ENCODE measurements at places on chromosomes 7 and 10. TPM values are rescaled to one million over a fixed set of nuclear protein-coding genes. Genes with fewer than 3 reads are reported as not detected.
A peak's percentile ranks its signal among the peaks of the same experiment; 100 is the strongest.

DNA sequence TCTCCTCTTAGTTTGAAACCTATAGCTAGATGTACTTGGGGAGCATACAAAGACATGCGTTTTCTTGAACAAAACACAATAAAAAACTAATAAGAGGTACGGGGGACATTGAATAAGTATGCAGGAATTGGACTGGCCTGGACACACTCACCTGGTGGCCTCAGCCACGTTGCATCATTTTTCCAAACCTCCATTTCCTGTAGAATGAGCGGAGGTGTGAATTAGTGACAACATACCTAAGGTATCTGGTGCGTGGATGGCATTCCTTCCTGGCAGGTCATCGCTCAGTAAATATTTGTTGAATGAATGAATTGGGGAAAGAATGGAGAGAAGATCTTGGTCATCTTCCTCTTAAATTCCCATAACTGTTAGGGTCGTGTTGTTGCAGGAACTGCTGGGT, 103.2 kb upstream of the CTBP2 start:
- peak; percentile 16 for DNase-seq

DNA sequence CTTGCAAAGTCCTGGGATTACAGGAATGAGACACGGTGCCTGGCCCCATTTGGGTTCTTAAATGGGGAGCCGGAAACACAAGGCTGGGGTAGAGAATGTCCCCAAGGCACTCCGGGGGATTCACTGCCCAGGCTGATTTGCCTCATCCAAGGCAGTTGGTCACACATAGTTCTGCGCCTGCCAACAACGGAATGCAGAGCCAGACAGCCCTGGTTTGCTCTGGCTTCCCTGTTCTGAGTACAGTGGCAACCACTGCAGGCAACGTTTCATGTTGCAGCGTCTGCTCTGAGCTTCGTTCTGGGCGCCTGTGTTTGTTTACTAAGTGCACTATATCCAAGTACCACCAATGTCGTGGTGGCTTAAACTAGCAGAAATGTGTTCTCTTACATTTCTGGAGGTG, 61.7 kb upstream of the C1QL3 start:
- DNase-seq: no peak

DNA sequence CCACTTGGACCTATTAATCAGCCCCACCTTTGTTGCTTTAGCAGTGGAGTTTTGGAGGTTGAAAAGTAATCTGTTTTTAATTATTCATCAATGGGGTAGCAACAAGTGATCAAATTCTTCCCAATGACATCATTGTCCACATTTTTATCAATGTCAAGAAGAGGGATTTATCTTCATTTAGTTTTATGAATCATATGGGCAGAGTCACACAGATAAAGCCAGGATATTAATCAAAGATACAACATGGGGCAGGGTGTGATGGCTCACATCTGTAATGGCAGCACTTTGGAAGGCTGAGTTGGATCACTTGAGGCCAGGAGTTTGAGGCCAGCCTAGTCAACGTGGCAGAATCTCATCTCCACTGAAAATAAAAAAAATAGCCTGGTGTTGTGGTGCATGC, 388.4 kb upstream of the POM121L12 start:
- no peak for DNase-seq

DNA sequence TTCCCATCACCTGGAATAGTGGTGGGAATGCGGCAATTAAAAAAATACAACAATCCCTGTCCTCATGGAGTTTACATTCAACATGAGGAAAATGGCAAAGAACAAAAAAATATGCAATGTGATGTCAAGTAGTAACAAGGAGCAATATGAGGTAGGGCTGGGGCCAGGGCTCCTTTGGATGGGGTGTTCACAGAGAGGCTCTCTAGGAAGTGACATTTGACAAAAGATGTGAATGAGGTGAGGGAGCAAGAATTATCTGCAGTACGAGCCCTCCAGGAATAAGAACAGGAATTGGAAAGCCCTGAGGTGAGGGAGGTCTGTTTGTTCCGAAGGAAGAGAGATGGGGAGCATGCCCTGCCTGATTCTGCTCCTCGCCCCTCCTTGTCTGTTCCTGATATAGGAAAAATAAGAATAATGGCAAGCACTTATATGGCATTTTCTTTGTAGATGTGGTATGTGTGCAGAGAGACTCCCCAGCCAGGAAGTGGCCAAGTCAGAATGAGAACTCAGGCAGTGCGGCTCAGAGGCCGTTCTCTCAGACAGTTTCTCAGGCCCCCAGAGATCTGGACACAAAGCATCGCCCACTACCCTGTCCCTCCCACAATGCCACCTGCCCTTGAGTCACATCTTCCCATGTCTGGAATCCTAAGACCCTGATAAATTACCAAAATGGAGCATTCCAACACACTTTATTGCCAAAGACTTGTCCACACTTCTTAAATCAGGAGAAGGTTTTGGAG, 105.6 kb downstream of the APBB1IP start:
- no peak for DNase-seq

- no peak for DNase-seq
These were observed 18.6 kb downstream of the RABGEF1 start for GRCh38 chr7:66758950-66759628.

- DNase-seq: no peak
These were observed 144.5 kb upstream of the FEZF1 start for GRCh38 chr7:122448893-122449589.

DNA sequence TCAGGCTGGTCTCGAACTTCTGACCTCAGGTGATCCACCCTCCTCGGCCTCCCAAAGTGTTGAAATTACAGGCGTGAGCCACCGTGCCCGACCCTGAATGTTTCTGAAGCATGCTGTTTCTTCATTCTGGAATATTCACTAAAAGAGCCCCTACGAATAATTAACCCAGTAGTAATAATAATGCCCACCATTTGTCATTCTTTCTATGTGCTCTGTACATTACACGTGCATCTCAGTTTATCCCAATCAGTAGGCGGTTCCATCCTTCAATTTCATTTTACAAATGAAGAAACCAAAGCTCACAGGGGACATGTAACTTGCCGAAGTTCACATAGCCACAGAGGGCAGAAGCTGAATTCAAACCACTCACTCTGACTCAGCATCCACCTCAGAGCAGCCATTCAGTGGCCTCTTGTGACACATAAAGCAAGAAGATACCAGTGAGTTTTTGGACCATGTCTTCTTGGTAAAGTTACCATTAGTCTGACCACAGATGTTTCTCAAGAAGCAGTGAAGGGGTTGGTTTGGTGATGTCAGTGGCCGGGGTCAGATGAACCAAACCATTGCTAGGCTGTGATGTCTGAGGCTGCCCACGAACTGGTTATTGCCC, 71.9 kb upstream of the DUSP5 start:
- peak; percentile 92 for DNase-seq

DNA sequence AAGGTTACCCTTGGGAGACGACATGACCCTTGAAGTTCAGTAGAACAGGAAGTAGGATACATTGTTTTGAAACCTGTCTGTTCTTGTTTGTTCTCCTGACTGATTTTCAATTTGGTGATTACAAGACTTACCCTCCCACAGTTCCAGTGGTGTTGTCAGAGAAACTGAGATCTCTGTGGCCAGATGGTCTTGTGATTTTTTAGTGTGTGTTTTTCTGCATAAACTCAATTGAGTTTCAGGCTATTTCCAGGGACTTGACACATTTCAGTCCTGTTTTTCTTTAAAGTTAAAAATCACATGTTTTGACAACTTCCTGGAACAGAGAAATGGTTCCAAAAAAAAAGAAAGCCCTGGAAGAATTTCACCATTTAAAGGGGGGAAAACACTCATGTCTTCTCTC, 22.3 kb downstream of the PIK3CG start:
- DNase-seq: no peak

DNA sequence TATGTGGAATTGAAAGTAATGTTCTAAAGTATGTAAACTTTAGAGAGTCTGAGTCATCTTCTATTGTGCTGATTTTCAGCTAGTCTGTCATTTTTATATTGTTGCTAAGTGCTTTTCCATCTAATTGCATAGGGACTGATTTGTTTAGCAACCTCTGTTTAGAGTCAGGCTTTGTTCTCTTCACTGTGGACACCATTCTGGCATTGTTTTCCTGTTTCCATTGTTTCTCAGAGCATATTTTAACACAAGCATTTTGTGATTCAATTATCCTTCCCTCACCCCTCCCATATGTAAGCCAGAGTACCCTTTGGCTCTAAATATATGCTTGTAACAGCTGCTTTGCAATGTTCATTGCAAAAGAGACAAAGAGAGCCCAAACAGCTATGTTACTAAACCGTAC, 748.4 kb upstream of the PHF14 start:
- DNase-seq: no peak

DNA sequence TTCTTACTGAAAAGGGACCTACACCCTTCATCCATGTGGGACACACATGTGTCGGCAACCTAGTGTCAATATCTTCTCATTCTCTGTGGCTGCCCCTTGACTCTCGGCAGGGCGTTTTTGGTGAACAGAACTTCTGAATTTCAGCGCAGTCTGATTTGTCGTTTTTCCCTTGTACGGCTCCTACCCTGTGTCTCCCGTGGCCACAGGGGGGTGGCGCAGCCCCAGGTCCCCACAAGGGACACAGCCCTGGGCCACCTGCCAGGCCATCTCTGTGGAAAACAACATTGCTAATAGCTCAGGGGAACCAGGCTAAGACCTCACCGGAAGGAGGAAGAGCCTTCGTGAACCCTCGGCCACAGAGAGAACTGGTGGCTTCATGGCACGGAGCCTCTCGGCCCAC, 53.1 kb upstream of the NKX6-2 start:
- no peak for DNase-seq

GRCh38 chr10:23171232-23171876, 20.8 kb upstream of the PTF1A start:
- no peak for DNase-seq

GRCh38 chr7:23207021-23207420, 25.2 kb downstream of the NUP42 start:
- DNase-seq: no peak

DNA sequence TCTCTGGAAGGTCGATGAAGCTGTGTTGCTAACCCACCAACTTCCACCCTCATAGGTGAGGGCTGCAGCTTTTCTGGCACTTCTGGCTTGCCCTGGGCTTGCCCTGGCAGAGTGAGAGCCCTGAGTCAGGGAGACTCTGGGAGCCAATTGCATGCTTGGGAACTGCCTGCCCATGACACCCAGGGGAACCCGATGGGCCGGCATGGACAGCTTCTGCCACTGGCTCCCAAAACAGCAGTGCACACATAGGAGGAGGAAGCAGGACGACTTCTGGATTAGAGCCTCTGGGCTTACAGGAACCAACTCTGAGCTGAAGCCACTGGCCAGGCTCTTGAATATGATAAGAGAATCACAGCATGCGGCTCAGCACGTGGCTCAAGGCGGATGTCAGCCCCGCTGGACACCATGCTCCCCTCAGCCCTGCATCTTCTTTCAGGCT, 135.2 kb upstream of the UNC5B start:
- no peak for DNase-seq

DNA sequence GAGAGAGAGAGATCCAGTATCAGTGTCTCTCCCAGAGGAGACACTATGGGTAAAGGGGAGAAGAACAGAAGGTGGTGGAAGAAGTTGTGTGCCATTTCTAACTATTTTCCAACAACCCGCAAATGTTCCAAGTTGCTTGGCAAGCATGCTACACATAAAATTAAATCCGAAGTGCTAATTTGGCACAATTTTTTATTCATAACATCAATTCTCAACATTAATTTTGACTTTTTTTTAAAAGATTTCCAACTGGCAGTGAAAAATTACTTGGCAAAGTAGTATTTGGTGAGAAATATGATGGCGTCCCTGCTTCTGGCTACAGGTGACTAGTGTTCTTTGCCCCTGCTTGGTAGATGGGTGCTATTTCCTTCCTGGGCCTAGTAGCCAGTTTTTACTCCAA, 622.0 kb downstream of the SORCS1 start:
- DNase-seq: no peak

GRCh38 chr10:42992957-42993390, 83.9 kb upstream of the RET start:
- no peak for DNase-seq

- no peak for DNase-seq
These were observed 12.7 kb upstream of the TMEM273 start for GRCh38 chr10:49200854-49201253.

DNA sequence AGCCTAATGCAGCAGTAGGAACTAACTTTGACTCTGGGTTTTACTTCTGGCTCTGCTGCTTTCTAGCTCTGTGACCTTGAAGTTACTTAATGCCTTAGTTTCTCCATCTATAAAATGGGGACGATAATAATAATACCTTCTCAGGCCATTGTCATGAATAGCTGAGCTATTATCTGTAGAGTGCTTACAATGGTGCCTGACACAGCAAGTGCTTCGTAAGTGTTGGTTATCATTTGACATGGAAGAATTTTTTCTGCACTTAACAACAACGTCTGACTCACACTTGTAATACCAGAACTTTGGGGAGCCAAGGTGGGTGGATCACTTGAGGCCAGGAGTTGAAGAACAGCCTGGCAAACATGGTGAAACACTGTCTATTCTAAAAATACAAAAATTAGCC, 140.5 kb downstream of the ARL4A start:
- no peak for DNase-seq

- no peak for DNase-seq
These were observed 106.6 kb downstream of the FAS start for GRCh38 chr10:89097226-89097625.

DNA sequence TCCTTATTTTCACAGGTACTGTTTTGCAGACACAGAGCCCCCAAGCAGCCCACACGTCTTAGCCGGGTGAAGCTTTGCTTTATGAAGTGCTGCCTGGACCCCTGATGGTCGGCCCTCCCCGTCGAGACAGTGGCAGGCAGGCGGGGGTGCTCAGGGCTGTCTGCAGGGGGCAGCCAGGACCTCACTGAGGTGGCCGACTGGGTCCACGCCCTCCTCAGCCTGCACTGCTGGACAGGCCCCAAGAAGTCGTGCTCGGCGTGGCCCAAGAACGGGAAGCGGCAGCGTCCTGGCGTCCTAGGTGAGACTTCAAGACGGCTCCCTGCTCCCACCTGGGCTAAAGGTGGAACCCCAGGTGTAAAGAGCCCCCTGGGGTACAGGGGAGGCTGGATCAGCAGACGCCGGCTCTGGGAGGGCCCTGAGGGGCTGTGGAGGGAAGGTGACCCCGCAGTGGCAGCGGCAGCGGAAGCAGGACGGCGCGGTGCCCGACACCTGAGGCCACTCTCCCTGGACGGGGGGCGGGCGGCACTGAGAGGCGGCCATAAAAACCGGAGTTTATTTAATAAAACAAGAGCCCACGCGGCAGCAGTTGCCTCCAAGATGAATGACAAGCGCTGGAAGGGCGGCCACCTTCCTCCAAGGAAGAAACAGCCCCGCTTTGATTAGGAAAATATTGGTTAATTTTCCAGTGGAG, 179.4 kb downstream of the ELFN1 start:
- no peak for DNase-seq

GRCh38 chr7:151744656-151745638, 132.0 kb downstream of the PRKAG2 start:
- DNase-seq: no peak

AKR1C8 gene
- polyA plus RNA-seq: not detected

PNLIPRP2 gene
- polyA plus RNA-seq: not detected

EMX2 gene
- polyA plus RNA-seq: 0.51 TPM

CYP2C8 gene
- 0.04 TPM for polyA plus RNA-seq

HTR7 gene
- 0.17 TPM for polyA plus RNA-seq

CCDC172 gene
- not detected for polyA plus RNA-seq

ATOH7 gene
- 0.05 TPM for polyA plus RNA-seq

SEMA3A gene
- polyA plus RNA-seq: 12.2 TPM

PRKAR2B gene
- 2.6 TPM for polyA plus RNA-seq

SUN3 gene
- not detected for polyA plus RNA-seq

NEUROD6 gene
- not detected for polyA plus RNA-seq

CALHM1 gene
- not detected for polyA plus RNA-seq

C10orf71 gene
- polyA plus RNA-seq: not detected

DCLRE1A gene
- polyA plus RNA-seq: 3.2 TPM

POM121L12 gene
- not detected for polyA plus RNA-seq
